Dorsolateral prefrontal cortex (tissue), 122 donors: ENCODE measurements at places on chromosomes 2 and 18.

DNA sequence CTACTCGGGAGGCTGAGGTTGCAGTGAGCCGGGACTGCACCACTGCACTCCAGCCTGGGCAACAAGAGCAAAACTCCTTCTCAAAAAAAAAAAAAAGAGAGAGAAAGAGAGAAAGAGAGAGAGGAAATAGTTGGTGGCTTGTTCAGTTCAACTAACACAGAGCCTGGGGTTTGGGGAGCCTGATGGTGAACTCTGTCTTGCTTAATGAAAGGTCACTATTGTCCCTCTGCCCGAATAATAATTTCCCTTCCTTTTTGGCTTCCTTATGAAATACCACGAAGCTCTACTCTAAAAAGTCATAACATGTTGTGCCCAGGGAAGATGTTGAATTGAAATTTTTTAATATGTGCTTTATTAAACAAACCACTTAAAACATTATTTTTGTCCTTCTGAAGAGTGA lies 17.3 kb downstream of the BCL2 start:
- no peak for DNase-seq

- peak; percentile 84 for DNase-seq
Measured at GRCh38 chr2:109510136-109511028, 103.4 kb downstream of the SEPTIN10 start.

- DNase-seq, result no peak
Measured at GRCh38 chr2:214465363-214466146, 54.7 kb downstream of the VWC2L start.

GRCh38 chr2:237405006-237405559 lies 8.9 kb downstream of the COL6A3 start:
- no peak for DNase-seq

DNA sequence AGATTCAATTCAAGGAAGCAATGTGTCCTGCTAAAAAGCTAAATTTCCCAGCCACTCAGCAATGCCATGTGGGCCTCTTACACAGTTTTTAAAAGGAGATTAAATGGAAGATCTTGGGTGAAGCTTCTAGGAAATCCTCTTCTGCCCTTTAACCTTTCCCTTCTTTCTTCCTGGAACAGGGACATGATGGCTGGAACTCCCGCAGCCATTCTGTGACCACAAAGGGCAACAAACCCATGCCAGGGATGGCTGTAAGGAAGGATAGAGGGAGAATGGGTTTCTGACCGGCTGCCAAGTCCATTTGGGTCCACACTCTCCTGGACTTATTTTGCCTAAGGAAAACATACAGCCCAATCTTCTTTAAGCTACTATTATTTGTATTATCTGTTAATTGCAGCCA lies 52.6 kb upstream of the ASAP2 start:
- DNase-seq, result no peak

DNA sequence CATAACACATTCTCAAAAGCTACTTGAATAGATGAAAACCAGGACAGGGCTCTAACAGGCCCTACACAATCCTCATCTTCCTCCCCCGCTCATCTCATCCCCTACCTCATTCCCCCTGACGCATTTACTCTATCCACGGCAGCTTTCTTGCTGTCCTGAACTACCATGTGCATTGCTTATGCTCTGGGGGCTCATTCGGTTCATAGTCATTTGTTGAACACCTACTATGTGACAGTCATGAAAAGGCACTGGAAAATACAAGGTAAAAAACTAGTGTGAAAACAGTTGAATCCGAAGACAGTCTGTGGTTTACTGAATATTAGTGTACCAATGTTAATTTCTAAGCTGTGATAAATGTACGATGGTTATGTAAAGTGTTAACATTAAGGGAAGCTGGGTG lies 797 bp downstream of the EIPR1 start:
- DNase-seq, result no peak

- DNase-seq, result no peak
Measured at GRCh38 chr18:3427944-3428343, 22.0 kb upstream of the TGIF1 start.

DNA sequence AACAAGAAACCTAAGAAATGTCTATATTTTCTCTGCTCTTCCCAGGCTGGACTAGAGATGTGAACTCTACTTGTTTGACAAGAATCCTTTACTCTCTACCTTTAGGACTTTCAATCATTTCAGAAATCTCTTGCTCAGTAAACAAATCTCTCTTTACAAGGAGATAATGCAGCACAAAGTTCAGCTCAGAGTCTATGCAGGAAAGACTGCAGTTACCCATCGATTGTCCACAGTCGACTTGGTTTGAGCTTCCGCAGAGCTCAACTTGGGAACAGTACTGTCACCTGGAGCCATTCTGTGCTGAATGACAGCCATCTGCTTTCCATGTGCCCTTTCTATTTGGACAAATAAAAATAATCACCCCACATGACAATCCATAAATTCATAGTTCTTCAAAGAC lies 259.7 kb upstream of the STON1 start:
- DNase-seq, result no peak

- DNase-seq, result no peak
Measured at GRCh38 chr2:118878531-118879149, 31.2 kb upstream of the EN1 start.

- no peak for DNase-seq
Measured at GRCh38 chr2:173831312-173832229, 133.6 kb downstream of the SP3 start.

DNA sequence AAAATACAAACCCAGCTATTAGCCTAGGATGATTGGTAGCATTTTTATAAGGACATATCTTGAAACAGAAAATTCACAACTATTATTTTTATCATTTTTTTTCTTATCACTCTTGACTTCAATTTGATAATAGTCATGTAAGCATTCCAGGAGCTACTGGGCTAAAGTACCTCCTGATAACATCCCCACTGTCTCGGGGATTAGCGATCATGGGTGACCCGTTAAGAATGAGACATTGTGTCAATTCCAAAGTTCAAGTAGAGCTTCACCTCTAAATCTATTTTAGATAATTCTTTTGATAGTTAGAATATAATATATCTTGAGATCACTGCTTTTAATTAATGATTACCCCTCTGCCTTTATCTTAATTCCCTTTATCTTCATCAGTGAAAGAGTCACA lies 1204.5 kb upstream of the CHAC2 start:
- DNase-seq, result no peak

DNA sequence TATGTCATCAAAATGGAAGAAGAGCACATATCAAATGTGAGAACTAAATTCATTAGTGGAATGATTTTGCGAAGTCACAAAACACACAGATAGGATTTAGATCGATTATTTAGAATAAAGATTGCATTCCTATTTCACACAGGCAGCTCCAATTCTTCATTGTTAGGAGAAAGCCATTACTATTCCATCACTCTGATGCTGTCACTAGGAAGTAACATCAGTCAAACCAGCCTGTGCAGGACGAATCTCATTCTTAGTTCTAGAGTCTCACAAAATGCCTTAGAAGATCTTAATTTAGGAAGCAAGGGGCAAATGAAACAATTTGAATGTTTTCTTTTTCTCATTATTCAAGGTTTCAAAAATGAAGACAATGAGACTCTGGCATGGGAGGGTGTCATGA lies 44.0 kb upstream of the SPP2 start:
- DNase-seq, result no peak

DNA sequence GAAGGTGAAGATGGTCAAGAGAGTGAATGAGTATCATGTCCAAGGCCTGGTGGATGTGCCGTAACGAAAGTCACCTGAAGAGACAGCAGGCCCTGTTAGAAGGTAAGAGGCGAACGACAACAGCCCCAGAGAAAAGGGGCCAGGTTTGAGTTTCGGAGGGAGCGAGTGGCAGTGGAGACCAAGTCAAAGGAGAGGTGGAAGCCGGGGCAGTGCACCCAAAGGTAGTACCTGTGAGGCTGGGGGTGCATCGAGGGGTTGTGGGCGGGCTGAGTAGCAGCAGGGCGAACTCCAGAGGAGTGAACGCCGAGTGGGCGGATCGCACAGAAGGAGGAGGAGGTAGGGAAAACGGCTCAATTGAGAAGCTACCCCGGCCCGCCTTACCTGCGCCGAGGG lies 358 bp downstream of the USP37 start:
- no peak for DNase-seq

- peak; percentile 65 for DNase-seq
Measured at GRCh38 chr2:16664052-16664731, 1.4 kb downstream of the CYRIA start.

- DNase-seq, result no peak
Measured at GRCh38 chr2:128534688-128535392, 216.2 kb upstream of the HS6ST1 start.

- DNase-seq, result no peak
Measured at GRCh38 chr2:55106148-55106547, 55.9 kb upstream of the RTN4 start.

DNA sequence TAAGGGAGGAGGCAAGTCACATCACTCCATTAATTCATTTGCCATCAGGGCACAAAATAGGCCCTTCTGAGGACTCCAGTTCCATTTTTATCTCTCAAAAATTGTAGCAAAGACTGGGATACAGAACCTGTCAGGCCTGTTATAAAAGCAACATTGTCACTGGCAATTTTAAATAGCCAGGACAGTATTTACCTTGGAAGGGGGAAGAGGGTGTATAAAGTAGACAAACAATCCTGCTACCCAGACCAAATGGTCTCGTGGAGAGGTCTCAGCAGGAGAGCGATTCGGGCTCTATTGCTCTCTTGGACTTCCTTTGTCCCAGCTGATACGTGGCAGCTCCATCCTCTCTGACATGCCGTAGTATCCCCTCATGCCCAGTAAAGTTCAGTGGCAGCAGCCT lies 740.3 kb upstream of the HS6ST1 start:
- no peak for DNase-seq

DNA sequence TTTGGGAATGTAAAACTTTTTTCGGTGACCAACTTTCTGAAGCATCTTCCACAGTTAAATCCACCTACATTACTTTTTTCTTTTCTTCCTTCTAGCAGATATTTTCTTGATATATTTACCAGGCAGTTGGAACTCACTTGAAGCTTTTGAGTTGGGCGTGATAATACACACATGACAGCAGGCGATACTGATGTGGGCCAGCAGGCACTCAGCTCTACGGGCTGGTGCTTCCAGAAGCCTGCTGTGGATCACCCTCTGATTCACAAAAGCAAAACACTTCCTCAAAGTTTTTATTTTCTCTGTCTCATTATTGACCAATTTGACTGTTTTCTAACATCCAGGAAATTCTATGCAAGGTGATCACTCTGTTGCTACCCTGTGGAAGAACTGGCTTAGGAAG lies 22.9 kb downstream of the GRHL1 start:
- no peak for DNase-seq

- DNase-seq, result no peak
Measured at GRCh38 chr2:169091256-169091655, 21.9 kb downstream of the DHRS9 start.

DNA sequence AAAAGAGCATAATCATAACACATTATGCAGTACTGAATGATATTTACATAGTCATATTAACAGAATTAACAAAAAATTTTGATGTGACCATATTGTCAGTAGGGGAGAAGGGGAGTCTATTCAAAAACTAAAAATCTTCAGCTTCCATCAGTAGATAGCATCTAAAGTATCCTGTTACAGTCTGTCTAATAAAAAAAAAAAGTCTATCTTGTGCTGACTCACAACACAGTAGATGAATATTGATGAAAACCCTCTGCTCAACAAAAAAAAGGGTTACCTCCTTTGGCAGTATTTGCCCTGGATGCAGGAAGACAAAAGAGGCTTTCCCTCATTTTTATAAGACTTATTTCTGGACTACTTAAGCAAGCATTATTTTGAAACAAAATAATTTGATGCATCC lies 27.3 kb downstream of the GRB14 start:
- DNase-seq, result no peak

DNA sequence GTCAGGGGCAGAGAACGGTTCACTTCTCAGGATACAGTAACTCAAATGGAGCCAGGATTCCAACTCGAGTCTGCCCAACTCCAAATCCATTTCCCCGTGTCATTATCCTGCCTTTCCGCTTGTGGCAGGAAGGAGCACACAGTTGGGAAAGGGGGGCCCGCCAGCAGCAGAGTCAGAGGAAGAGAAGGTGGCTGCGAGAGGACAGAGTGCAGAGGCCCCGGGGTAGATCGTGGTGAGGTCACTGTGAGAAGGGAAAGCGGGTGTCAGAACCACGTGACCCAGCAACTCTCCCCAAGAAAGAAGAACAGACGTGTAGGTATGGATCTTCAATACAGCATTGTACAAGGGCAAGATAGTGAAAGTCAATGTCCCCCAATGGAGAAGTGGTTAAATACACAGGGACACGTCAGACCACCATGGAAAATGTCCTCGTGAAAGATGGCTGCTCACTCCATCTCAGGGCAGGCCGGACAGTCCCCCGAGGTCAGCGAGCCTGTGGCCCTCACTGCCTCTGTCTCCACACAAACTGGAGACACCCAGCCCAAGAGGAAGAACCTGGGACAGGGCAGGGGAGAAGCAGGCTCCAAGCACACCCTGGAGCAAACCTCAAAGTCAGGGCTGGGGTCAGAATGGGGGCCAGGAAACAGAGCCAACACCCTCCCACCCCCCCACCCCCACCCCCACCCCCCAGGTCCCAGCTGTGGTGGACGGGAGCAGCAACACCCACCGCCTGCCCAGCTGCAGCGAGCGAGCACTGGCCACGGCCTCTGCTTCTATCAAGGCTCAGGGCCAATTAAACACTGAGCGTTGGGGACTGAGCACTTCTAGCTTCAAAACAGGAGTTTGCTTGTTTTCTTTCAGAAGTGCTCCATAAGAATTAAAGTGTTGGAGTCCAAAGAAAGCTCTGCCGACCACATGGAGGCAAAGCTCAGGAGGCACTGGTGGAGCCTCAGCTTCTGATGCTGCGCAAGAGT lies 92.7 kb downstream of the EIPR1 start:
- no peak for DNase-seq

DNA sequence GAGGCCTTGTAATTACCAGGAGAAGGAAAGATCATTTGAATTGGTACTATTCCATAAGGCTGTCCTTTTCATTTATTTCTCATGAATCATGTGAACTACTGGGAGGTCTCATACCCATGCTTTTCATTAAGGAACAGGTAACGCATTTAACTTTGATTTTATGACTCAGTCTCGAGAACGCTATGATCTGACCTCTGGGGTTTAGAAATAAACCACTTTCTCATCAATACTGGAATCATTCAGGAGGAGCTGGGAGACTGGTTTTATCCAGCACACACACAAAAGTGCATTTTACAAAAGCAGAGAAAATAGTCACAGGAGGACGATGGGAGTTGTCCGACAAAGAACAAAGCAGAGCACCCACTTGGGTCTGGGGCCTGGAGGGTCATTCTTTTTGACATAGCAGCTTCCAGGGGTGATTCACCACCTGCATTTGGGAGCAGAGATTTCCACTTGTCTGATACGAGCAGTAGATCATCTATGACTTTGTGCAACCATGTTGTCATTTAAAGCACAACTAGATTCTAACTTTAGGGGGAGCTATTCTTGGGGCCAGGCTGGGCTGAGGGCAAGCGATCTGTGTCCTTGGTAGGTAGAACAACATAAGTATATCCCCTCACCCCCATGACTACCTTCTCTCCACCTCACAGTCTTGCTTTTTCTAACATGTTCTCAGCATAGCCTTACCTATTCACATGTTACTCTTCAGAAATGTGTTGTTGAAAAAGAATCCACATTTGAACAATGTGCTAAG lies 95.9 kb upstream of the SCG2 start:
- DNase-seq, result no peak
